Hematopoietic multipotent progenitor cell treated with erythropoietin and hydrocortisone succinate and interleukin-3 and kit ligand, for 15 days (in vitro differentiated cells): ENCODE measurements at places on chromosomes 4 and X.

GRCh38 chr4:39609454-39609931, 29.2 kb downstream of the SMIM14 start:
- DNase-seq, result no peak

- DNase-seq, result no peak
These were observed 42.4 kb downstream of the JAKMIP1 start for GRCh38 chr4:6157926-6158325.

DNA sequence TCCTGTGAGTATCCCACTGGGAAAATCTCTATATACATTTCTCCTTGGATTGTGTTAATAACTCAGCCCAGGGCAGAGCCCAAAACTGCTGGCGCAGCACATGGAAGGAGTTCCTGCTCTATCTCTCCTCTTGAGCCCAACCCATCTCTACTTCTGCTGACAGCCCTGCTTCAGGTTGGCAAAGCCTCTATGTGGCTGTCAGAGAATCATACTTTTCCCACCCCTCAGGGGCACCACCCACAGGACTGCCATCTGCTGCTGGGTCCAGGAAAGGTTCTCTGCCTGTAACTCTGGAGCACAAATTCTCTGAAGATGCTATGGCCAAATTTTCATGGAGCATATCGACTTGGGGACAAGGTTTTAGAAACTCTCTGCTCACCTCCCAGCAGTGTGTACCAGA, 278.5 kb upstream of the EMCN start:
- DNase-seq, result no peak

- no peak for DNase-seq
These were observed 376.7 kb downstream of the GPM6A start for GRCh38 chr4:175435381-175435783.

DNA sequence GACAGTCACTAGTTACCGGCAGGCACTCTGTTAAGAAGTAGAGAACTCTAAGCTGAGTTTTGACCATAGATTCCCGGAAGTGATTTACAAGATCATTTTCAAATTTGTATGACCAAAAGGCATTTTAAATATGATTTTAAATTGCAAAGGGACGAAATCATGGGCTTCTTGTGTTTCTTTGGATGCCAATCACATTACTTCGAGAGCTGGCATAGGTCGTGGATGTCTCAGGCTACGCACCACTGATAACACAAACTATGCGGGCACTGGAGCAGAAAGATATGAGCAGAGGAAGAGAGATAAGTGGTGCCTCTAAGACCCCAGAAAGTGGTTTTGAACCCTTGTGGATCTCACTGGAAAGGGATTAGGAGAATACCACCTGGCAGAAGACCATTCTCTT, 294.2 kb upstream of the FTHL17 start:
- DNase-seq, result no peak

- DNase-seq, result no peak
These were observed 541.4 kb upstream of the BOD1L1 start for GRCh38 chr4:14168919-14169318.

DNA sequence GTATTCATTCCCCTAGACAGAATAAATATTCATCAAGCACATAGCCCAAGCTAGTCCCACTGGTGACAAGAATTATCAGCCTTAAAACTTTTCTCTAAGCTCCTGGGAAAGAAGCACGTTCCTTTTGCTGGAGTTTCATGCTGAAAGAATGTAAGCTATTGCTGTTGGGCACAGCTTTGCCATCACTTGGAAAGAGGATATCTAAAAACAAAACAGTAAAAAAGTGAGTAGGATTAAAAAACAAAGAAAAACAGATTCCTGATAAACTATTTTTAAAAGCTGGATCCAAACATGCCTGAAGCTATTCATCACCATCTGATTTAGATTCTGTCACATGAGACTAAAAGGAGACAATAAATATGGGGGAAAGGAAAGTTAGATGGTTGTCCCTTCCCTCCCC, 176.8 kb downstream of the SCFD2 start:
- DNase-seq, result no peak

GRCh38 chr4:109072595-109072994, 229.9 kb downstream of the COL25A1 start:
- DNase-seq, result no peak

DNA sequence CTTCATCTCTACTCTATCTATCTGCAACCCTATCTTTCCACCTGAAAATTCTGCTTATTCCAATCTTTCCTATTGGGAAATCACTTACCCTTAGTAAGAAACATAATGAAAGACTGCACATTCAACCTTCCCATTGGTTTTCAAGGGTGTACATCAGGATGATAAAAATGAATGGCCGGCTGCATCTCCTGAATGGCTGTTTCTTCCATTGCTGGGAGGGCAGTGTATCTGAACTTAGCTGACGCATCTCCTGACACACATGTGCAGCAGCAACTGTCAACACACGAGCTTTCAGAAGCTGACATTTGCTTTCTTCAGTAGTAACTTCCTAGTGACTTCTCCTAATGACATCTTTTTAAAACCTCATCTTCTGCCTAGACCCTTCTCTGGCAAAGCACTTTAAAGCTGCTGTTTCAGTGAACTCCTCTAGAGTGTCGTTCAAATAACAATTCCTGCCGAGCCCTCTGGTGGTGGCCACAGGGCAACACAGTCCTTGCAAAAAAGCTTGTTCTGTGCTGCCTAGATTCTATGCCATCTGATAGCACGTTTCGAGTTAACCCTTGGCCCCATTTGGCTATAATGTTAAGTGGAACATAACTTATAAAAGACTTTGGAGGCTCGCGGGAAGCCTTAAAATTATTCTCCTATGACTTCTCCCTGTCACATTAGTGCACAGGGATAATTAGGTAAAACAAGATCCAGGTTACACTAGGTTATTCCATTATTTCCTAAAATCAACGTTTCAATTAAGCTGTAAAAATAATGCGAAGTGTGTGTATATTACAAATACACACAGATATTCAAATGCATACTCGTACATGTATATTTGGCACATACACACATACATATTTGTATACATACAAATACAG, 2340.7 kb downstream of the PCDH7 start:
- DNase-seq, result no peak

DNA sequence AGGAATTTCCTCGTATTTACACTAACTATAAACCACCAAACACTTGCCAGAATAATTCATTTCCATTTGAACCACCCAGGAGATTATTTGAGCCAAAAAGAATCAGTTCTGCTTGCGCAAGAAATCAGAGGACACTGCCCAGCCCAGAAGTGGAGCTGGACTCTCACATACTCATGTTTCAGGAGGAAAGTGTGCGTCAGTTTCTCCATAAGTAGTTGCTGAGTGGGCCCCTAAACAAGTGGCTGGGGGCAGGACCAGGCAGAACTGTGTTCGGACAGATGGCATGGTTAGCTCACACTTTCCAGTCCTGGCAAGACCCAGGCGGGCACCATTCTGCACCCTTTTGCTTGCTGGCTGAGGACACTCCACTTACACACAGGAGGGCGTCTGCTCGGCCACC, 38.8 kb downstream of the BTC start:
- no peak for DNase-seq

- no peak for DNase-seq
These were observed 111.1 kb downstream of the CCNG2 start for GRCh38 chr4:77268108-77268507.

DNA sequence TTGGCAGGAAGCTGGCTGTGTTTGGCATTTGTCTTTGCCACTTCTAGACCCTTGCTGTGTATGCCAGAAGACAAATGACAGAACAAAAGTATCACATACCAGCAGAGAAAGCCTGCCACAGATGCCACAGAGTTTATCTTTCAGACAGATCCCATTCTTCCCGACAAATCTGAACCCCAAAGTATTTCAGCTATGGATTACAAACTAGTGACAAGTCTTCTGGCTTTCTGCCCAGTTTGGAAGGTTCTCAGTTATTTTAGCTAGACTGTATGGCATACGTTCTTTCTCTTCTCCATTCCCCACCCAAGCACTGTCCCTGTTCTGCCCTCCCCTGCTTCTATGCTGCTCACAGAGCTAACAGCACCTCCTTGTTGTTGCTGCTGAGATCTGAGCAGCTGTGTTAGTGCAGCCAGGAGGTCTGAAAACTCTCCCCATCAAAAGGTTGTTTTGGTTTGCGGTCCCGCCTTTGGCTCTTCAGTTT, 236.7 kb downstream of the FRAS1 start:
- no peak for DNase-seq

DNA sequence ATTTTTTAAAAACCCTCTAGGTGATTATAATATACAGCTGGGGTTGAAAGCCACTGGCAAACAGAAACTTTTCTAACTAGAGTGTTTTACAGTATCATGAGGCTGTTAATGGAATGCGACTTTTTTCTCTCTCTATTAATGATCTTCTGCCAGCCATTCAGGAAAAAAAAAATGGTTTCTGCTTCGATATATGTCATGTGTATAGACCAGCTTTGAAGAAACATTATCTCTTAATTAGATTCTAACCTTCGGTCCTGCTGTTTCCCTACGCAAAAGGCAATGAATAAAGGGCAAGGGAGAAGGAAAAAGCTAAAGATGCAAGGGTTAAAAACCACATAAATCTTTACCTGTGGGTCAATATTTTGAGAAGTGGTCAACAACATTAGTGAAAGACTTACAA, 1662.1 kb upstream of the TENM3 start:
- DNase-seq, result no peak

DNA sequence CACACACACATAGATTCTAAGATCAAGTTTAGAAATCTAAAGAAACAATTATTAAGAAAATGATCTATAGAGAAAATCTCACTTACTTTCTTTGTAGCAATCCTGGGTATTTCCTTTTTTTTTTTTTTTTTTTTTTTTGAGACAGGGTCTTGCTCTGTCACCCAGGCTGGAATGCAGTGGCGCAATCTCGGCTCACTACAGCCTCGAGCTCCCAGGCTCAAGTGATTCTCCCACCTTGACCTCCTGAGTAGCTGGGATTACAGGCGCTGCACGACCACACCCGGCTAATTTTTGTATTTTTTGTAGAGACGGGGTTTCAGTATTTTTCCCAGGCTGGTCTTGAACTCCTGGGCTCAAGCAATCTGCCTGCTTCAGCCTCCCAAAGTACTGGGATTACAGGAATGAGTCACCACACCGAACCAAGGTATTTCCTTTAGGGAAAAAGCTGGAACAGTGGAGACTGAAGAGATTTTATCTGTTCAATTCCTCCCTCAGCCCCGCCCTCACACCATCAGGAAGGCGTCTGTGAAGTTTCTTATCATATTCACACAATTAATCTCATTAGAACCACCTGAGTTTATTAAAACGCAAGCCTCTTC, at the start of gene TRIML2:
TSS of gene TRIML2 (minus strand) at position 447 of the 599 bp plus-strand sequence. CDS start 4,235 bp downstream, outside the sequence.
- no peak for DNase-seq

DNA sequence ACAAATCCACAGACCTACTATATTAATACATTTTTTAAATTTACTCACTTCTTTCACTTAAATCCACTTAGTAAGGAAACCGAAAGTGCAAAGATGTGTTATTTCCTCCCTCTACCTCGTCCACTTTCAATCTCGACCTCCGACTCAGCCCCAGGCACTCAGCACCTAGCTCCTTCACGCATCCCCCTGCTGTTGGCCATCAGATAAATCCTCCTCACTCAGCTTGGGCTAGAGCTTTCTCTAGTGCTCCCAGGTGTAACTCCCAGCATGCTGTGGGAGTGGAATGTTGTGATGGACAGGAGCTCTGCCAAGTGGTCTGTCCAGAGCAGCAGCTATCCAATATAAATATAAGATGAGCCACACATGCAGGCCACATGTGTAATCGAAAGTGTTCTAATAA, 26.7 kb upstream of the TEC start:
- DNase-seq, result no peak

DNA sequence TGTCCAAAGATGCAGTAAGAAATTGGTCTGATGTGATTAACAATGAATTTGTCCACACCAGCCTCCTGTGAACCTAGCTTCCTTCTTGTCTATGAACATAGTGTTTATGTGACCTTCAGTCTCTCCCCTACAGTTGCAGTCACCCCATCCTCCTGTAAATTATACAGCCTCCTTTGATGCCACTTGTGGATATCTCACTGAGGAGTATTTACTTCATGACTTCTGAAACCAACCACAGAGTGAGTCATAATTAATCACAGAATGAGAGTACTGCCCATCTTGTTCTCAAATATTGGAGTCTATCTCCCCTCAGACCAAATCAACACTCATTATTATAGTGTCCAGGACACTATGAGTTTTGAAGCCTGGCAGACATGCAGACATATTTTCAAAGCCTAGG, 27.3 kb upstream of the XAGE2 start:
- DNase-seq, result no peak

GRCh38 chrX:42021058-42021457, 97.7 kb upstream of the CASK start:
- no peak for DNase-seq

DNA sequence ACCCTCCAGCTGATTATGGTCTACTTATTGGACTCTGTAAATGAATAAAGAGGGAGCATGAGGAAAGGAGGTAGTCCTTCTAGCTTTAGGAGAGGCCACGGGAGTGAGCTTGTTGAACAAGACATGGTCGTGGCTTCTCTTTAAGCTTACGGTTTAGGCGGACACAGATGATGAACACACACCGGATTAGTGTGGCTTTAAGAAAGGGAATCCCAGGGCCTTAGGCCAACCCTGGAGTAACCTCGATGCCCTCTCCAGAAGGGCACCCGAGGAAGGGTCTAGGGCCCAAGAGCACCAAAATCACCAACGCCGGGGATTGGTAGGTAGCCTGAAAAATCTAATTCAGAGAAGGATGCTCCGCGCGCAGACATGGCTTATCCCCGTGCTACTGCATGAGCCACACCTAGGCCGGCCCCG, 39.4 kb downstream of the ERVMER34-1 start:
- no peak for DNase-seq

DNA sequence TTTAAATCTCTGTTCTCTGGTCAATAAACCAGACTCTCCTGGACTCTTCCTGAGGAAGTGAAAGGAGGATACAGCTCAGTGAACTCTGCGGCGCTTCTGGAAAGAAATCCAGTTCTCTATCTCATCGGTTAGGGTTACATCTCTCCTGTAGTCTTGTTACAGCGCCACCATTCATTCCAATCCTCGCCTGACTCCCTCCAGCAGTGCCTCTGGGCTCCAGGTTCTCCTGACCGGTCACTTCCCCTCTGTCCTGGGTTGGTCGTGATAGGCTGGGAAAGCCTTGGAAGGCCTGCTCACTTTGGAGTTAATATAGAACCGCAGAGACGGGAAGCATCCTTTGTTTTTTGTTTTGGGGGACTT, 97.0 kb upstream of the STOX2 start:
- DNase-seq, result no peak

- DNase-seq, result no peak
These were observed 63.1 kb downstream of the ANOS1 start for GRCh38 chrX:8668813-8669212.

GRCh38 chr4:90099812-90100211, 27.4 kb upstream of the CCSER1 start:
- DNase-seq, result no peak

DNA sequence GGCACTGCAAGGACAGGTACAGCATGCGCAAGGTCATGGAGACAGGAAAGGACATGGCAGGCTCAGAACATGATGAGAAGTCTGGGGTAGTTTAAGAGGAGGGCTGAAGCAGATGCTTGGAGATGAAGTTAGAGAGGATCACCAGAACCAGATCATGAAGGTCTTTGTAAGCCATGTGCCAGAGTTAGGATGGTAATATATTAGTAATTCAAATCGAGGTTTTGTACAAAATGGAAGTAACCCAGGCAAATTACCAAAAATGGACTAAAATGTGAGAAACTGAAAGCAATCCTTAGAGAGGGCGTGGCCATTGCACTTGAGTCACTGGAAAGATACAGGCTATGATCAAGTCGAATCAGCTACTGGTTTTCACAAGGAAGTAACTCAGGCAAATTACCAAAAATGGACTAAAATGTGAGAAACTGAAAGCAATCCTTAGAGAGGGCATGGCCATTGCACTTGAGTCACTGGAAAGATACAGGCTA, 13.5 kb downstream of the RXFP1 start:
- DNase-seq, result no peak
